Stimulated activated CD8-positive, alpha-beta memory T cell treated with anti-CD3 and anti-CD28 coated beads, Interleukin-4, amount 100 ng/mL, for 1 hour (primary cell): ENCODE measurements at places on chromosomes 16 and 17.

DNA sequence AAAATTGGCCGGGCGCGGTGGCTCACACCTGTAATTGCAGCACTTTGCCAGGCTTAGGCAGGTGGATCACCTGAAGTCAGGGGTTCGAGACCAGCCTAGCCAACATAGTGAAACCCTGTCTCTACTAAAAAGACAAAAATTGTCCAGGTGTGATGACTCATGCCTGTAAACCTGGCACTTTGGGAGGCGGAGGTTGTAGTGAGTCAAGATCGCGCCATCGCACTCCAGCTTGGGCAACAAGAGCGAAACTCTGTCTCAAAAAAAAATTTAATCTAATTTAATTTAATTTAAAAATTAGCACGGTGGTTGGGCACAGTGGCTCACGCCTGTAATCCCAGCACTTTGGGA lies 1.6 kb upstream of the HBQ1 start:
- no peak for DNase-seq

- peak; percentile 94 for DNase-seq
These were observed 5.3 kb downstream of the RNF166 start for GRCh38 chr16:88700636-88701482.

DNA sequence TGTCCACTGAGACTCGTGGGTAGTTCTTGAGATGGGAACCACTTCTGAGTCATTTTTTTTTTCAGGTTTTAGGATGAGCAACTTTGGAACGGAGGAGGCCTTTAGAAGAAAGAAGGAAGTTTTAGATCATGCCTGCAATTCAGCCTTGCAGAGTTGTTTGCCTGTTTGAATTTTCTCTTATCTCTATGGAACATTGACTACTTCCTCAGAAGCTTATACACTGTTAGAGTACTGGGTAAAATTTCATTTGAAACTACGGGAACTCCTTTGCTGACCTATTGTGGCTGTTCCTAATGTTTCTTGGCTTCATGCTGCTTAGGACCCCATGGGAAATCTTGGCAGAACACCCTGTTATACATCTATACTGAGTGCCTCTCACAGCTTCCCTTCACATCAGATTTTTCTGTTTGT lies 70.8 kb downstream of the MAP2K6 start:
- DNase-seq: no peak

GRCh38 chr16:1257561-1258224 lies 1.8 kb downstream of the TPSD1 start:
- no peak for DNase-seq

DNA sequence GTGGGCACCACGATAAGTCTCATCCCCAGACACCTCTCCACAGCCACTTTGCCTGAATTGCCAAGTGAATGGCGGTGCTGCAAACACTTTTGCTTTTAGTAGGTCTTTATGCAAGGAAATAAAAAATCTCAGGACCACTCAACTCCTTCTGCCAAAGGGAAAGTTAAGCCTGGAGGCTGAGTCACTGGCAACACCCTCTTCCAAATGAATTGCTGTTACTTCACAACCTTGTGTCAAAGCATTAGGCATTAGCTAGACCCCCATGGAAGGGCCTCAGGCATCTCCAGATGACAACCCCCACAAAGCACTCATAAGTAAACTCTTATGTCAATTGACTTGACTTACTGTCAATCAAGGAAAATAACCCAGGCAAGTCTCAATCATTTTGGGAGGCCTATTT lies 43.0 kb downstream of the RNF112 start:
- DNase-seq: no peak

GRCh38 chr17:50268026-50268425 lies 6.2 kb upstream of the TMEM92 start:
- DNase-seq: no peak

GRCh38 chr17:35243561-35244340 lies 879 bp downstream of the SLFN5 start:
- DNase-seq: no peak

DNA sequence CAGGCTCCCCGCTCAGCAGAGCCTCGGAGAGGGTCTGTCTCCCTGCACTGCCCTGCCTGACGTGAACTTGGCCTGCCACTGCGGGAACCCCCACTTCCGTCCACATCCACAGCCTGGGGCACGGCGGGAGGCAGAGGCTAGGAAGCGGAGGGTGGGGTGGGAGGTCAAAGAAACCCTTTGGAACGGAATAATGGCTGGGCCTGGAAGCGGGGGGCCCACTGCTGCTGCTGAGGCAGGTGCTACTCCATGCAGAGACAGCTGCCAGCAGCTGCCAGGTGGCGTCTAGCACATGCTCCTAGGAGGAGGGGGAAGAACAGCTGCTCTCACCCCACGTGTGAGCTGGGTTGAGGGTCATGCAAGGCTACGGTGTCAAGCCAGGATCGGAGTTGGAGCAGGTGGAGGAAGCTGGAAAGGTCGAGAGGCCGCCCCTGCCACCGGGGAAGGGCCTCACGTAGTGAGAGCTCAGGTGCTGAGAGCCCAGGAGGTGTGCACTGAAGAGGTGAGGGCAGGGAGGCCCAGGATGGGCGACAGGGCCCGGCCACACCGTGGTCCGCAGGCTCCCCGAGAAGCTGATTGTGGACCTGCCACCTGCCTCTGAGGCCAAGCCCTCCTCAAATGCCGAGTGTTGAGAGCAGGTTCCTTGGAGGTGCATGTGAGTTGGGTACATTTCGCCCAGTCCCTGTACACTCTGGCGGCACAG lies 9.8 kb downstream of the FSCN2 start:
- no peak for DNase-seq

- DNase-seq: no peak
These were observed 232.1 kb downstream of the MRTFB start for GRCh38 chr16:14303182-14303618.

DNA sequence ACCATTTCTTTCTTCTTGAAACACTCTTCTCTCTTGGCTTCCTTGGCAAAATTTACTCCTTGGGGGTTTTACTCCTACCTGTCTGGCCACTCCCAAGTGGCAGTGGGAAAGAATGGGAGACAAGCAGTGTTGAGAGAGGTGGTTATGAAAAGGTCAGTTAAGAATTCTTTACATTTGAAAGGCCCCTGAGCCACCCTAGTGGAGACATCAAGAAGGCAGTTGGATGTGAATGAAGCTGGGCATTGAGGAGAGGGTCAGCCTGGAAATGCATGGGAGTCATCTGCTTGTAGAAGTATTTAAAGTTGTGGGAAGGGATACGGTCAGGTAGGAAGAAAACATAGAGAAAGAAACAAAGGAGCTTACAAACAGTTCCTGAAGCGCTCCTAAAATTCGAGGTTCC lies 42.3 kb upstream of the CCNF start:
- no peak for DNase-seq

GRCh38 chr17:42773290-42774035 lies at the start of gene VPS25:
Gene VPS25, plus strand, starts transcription at chr17:42773449. Its CDS starts 27 bp downstream, at chr17:42773476.
- DNase-seq: peak; percentile 37

- no peak for DNase-seq
These were observed 78.8 kb upstream of the AKTIP start for GRCh38 chr16:53581784-53582183.

- no peak for DNase-seq
These were observed 2.5 kb upstream of the ARL6IP1 start for GRCh38 chr16:18803569-18804462.

DNA sequence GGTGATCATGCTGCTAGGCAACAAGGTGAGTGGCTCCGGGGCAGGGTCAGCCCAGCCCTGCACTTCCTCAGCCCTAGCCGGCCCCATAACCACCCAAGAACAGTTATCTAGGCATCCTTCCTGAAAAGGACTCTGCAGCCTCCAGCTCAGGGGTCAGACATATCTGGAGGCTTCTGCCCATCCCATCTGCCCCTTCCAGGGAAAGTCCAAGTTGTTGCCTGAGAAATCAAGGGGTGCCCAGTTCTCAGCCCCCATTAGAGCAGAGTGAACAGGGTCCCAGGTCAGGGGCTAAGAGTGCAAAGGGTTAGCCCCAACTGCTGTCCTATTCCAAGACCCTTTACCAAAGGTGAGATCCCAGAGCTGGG lies 4.1 kb upstream of the NHERF1 start:
- no peak for DNase-seq

GRCh38 chr16:17847234-17847795 lies 376.6 kb upstream of the XYLT1 start:
- no peak for DNase-seq

DNA sequence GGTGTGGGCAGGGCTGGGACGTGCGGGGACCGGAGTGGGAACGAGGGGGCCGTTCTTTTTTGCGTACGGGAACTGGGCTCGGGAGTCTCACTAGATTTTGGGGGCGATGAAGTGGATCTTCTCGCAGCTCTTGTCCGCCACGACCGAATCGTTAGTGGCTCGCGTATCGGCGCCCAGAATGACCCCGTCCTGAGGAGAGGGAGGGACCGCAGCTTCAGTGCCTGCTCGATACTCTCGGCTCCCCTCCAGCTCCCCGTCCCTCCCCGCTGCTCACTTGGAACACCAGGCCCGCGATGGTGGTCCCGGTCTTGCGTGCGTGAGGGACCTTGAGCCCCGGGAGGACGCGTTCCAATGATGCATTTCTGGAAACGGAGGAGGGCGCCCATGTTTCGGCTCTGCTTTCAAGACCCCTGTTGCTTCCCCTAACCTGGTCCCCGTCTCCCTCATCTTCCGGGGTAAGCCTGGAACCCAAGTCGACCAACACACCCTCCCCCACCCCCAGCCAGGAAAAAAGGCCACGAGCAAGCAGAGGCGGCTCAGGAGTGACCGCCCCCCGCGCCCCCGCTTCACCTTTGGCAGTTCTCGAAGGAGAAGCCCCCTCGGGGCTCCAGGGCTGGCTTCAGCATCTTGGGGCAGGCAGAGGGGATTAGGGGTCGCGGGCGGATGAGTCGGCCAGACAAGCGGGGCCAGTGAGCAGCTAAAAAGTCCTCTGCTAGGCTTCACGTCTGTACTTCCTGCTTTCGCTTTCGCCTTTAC lies at the start of gene PSMB10:
PSMB10 (minus strand) TSS at position 727 of the 756 bp plus-strand sequence; CDS start at position 626, 101 bp downstream.
- peak; percentile 6 for DNase-seq

DNA sequence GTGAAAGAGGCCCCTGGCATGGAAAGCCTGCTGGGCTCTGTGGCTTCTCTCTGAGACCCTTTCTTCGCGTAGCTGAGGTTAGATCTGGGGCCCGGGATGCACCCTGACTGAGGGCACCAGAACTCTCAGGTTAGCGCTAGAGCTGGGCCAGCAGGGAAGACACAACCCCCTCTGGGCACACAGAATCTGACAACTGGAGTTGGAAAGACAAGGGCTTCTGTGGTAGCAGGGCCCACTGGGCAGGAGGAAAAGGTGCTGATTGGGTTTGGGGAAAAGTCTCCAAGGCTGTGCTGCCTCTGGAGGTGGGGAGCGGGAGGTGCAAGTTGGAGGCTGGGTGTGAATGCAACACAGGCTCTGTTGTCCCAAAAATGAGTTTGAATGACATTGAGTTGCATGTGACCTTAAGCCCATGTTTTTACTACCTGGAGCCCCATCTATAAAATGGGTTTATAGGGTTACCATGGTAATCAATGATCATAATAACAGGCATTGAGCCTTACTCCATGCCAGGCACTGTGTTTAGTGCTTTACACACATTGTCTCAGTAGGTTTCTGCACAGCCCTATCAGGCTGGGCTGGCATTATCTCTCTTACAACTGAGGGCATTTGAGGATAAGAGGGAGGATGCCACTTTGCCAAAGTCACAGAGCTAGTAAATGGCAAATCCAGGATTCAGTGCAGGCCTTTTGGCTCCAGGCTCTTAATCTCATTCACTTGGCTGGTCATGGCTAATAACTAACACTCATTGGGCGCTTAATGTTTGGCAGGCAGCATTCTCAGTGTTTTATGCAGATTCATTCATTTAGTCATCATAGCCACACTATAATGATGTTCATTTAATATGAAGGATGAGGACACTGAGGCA lies 9.5 kb upstream of the IGFBP4 start:
- DNase-seq: no peak

DNA sequence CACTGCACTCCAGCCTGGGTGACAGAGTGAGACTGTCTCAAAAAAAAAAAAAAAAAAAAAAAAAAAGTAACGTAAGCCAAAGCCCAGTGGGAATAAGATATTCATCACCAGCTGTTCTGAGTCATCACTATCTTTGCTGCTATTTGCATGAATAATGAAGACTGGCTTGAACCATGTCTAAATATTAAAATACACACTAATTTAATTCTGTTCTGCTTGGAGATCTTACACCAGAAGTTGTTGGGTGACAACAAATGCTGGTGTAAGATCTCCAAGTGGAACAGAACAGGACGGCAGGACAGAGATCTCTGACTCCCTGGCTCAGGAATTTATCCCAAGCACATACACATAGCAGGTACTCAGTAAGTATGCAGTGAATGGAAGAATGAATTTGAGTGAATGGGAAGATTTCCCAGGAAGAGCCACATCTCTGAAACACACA lies 19.6 kb downstream of the DNAH17 start:
- no peak for DNase-seq

- DNase-seq: no peak
These were observed 1.7 kb downstream of the BEAN1 start for GRCh38 chr16:66428682-66429251.

DNA sequence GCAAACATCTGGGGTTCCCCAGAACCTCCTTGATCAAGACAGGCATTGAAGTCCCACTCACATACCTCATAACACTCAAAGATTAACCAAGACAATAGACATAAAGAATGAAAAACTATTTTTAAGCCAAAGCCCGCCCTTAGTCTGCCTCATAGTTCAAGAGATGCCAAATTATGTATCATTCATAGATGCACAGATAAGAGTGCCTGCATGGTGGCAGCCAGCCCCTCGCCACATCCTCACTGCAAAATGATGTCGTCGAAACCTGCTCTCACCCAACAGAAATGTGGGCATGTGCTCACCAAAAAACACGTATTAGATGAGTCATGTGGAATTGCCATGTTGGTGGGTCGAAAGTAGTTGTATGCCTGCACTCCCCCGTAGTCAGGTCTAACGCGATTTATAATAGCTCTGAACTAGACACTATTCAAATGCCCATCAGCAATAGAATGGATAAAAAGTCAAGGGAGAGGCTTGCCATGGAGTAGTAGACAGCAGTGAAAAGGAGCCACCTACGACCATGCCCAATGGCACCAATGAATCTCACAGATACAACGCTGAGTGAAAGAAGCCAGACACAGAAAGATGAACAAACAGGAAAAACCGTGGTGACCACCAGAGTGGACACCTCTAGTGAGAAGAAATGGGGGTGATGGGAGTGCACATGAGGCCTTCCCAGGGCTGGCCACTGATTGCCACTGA lies 64.8 kb downstream of the C16orf95 start:
- DNase-seq: no peak

- DNase-seq: no peak
These were observed 171.0 kb downstream of the MAF start for GRCh38 chr16:79429381-79430190.

GRCh38 chr16:12646098-12646489 lies 157.6 kb downstream of the CPPED1 start:
- DNase-seq: no peak

- no peak for DNase-seq
These were observed 165.1 kb downstream of the ABCC12 start for GRCh38 chr16:47990676-47991075.

- no peak for DNase-seq
These were observed 4.9 kb downstream of the RUNDC1 start for GRCh38 chr17:42985225-42985624.

- DNase-seq: no peak
These were observed 852.2 kb upstream of the GOT2 start for GRCh38 chr16:59586331-59586730.
